ENCODE measurements at places on chromosomes 6 and 20.

DNA sequence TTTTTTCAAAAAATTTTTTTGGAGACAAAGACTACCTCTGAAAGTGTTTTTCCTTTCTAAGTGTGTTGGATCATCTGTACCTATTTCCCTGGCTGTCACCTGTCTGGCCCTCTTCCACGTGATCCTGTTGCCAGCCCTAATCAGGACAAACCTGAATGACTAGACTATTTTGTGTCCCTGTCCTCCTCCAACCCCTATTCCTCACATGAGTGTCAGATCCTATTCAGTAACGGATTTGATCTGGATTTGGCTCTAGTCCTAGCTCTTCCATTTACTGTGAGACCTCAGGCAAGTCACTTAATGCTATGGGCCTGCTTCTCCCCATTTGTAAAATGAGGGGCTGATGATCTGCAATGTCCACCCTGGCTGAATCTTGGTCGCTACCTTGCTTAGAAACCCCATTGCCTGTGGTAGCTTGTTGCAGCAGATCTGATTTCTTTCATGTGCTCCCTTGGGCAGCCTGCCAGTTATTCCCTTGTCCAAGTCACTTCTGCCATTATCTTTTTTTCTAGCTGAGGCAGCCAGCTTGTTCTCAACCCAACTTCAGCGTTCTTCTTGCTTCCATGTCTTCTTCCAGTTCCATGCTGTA is 4.8 kb downstream of the PHF20 start:
- no peak for DNase-seq

DNA sequence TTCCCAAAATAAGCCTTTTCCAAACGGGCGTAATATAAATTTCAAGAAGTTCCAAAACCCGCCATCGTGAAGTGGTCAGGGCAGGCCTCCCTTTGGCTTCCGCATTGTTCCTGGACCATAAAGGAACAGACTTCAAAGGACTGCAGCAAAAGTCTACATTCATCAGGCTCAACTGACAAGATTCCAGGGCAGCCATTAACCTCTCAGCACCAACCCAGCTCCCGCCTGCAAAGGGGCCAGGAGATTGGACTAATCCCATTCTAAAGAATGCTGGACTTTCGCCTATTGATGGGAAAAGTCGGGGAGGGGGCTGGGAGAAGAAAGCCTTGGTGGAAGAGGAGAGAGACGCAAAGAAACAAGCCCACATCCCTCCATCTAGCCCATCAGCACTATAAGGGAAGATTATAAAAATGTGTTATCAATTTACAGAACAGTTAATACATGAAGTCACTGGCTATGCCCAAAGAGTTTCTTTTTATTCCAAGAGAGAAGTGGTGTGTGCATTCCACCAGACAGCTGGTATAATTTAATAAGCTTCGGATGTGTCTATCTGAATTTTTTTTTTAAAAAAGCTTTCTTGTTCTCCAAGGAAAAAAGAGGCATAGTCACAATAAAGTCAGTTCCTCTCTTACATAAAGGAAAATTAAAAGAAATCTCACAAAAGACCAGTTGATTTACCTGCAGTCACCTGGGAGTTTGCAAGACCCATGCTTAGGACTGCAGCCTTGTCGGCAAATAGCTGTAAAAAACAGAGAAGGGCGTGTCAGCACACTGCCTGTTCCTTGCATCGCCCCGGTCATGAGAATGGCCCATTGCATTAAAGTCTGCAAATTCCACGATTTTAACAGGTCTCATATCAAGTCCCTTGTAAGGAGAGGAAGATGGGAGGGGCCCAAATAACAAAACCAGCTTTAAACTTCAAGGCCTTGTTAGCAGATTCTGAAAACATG is 17.8 kb downstream of the JAG1 start:
- no peak for DNase-seq

DNA sequence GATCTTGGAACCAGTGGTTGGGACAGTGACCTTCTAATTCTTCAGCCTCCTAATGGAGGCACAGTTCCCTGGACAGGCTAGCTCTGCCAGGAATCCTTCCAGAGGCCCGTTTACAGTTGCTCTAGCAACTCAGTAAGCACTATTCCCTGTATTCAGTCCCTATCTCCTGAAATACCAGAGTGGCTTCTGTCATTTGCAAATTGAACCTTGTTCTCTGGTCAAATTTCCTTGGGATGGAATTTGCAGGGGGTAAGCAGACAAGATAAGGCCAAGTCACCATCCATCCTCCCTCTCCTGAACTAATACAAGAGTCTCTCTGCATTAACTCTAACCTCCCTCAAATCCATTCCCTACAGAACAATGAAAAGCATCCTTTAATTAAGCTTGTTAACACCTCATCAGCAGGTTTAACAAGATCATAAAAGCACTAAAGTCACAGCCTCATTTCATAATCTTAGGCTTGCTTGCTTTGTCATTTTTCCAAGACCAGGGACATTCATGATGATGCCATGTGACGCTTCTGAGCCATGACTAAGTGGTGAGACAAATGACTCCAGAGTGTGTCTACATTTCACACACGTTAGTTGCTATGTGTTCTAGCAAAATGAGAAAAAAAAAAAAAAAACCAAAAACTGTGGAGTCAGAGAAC is 37.1 kb downstream of the SLC22A23 start:
- no peak for DNase-seq

GRCh38 chr6:21199262-21199661 is 394.3 kb upstream of the SOX4 start:
- no peak for DNase-seq

GRCh38 chr20:57451795-57452661 is 60.8 kb downstream of the RBM38 start:
- DNase-seq = peak; percentile 95

DNA sequence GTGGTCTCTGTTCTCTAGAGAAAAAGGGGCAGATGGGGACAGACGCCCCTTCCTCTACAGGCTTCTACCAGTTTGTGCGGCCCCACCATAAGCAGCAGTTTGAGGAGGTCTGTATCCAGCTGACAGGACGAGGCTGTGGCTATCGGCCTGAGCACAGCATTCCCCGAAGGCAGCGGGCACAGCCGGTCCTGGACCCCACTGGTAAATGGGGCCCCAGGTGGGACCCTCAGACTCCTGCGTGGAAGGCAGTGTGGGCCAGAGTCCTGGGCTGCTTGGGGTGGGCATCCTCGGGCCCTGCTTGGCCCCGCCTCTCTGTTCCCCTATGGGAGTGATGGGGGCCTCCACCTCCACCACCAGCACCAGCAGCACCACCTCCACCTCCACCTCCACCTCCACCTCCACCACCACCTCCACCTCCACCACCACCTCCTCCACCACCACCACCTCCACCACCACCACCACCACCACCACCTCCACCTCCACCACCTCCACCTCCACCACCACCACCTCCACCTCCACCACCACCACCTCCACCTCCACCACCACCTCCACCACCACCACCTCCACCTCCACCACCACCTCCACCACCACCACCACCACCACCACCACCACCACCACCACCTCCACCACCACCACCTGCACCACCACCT is 3.2 kb upstream of the TNFRSF6B start:
- no peak for DNase-seq
